ENCODE measurements at places on chromosomes 1 and 21.

GRCh38 chr1:204728045-204728444, 42.5 kb upstream of the LRRN2 start:
- DNase-seq: no peak

GRCh38 chr1:117702654-117703053, 96.8 kb downstream of the TENT5C start:
- no peak for DNase-seq

DNA sequence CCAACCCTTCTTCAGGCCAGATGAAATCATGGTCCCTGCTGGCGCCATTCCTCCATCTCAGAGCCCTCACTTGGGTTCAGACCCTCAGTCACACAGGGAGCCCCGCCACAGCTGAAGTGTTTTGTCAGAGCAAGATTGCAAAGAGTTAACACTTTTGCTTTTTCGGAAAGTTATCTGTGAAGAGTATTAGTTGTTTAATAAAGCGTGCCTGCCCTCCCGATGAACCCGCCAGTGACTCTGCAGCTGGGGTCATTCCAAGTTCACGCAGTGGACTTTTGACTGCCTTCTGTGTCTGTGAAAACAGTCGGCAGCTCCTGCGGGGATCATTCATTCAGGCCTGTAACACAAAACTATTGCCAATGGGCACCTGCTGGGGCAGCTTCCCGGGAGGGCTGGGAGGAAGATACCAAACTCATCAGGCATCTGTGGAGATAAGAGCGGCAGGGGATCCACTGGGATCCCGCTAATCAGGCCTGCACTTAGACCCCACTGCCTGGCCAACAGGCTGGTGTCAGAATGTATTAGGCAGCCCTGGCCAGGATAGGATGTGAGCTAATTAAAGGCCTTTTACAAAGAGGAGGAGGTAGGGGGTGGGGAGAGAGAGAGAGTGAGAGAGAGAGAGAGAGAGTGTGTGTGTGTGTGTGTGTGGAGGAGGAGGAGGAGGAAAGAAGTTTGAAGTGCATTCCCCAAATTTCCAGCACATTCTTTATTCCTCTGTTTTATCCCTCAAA, 184.5 kb downstream of the DHRS3 start:
- DNase-seq: no peak

DNA sequence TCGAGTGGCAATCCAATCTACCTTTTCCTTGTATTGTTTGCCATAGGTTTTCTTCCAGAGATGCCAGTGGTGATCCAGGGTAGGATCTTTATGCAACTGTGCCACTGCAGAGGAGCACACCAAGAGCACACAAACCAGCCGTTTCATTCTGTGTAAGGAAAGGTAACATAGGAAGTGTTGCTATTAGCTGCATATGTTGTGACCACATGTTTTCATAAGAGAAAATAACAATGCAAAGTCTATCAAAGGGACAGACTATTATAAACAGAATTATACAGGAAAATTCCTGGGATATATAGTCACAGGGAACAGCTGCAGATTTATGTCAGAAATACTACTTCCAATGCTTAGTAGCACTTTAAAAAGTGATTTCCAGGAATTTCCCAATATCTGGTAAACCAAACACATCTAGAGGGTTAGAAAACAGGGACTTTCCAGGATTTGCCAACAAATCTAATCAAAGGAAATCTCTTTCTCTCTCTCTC, 919 bp downstream of the CTSS start:
- DNase-seq: peak; percentile 16

DNA sequence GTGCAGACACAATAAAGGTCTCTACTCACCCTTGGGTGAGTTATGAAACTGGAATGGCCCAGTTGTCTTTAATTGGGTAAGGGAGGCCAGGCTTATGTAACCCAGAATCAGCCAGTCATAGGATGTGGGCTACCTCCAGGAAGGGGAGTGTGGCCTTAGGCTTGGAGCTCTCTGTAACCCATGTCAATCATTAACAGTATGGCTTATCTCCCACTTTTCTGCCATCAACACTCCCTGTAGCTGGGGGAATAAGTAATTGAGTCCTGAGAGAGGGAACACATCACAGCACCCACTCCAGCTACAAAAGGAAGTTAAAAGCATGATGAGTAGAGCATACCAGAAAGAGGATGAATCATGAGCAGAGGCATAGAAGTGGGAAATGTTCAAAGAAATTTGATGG, 327.0 kb upstream of the DUSP10 start:
- DNase-seq: no peak

DNA sequence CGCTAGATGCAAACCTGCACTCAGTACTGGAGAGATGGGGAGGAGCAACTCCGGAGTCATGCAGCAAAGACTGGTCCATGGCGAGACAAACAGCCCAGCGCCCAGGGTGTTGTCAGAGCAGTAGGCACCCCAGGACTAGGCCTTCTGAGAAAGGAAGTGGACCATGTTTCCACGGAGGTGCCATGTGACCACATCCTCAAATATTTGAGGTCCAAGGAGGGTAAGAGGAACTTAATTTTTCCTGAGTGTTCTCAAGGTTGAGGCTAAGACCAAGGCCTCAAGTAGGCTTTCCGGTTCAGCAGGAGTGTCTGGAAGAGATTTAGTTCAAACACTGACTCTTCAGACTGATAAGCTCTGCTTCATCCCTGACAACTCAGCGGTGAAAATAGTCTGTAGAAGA, 186.2 kb downstream of the RHOU start:
- no peak for DNase-seq

All from CD4-positive, alpha-beta T cell treated with Interleukin-15 for 4 hours (primary cell).